ENCODE measurements at places on chromosomes 7 and 10.

GRCh38 chr10:116723428-116724281 is 18.7 kb downstream of the HSPA12A start:
- no peak for DNase-seq

DNA sequence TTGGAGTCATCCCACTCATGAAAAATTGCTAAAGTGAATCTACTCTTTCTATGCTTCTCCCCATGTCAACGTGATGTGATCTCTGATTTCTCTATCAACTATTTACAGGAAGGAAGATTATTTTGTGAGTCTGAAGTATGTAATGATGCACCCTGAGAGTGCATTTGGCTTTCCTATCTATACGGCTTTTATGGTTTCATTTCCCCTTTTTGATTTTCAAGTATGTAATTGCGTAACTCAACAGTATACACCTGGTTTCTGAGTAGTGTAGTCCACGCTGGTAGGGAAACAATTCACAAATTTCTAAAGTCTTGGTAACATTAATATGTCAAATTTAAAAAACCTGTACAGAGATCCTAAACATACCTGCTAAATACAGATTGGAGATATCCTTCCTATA is 194.7 kb upstream of the SEMA3A start:
- DNase-seq = no peak

GRCh38 chr7:158123753-158124152 is 463.9 kb downstream of the PTPRN2 start:
- no peak for DNase-seq

- DNase-seq = no peak
Measured at GRCh38 chr10:2716596-2716995, 350.8 kb upstream of the PFKP start.

DNA sequence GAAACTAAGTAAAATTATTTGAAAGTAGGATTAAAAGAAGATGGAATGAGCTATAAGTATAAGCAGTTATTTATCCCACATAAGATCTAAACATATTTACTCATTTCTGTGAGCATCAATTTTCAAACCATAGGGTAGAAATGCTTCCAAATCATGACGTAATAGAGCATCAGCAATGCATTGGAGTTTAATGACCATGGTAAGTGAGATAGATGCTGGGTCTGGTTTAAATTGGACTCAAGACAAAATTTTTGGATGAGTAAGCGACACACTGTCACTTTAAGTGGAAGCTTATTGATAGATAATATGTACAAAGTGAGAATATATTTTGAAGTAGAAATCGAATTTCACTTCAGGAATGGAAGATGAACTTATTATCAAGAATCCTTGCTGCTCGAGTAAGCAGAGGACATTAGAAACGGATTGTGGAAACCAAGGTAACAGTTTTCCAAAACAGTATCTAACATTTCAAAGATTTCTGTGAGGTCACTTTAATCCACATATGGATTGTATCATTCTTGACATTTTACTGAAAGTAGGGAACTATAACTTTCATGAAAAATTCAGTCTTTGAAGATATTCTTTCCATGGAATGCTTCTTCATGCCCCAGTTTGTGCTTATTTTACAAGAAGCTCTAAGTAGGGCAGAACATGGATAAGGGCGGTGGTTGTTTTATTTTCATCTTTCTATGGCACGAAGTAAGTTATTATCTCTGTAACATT is 85.8 kb downstream of the AGMO start:
- DNase-seq = no peak

- no peak for DNase-seq
Measured at GRCh38 chr7:73984481-73985205, 43.3 kb upstream of the ELN start.

DNA sequence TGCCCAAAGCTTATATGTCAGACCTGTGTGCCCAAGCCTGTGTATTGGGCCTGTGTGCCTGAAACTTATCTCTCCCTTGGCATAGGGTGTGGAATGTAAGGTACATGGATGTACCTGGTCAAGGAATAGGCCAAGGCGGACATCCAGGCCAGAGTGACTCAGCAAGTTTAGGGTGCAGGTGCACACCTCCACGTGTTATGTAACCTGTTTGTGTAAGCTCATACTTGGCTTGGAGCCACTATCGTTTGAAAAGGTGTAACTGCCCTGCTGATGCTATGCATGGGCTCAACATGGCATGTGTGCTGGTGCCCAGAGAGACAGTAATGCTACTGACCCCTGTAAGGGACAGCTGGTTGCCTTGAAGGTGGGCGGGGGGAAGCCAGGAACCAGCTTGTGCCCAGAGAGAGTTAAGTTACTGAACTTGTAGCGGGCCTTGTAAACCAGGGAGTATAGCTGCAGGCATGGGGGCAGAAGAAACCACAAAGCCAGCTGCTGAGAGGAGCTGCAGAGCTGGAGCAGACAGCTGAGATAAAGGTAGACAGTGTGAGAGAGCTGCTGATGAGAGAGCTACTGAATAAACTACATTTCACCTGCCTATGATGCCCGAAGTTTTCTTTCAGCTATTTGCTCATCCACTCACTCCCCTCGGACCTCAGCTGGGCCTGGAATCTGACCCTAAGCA is 656.4 kb upstream of the ZWINT start:
- DNase-seq = no peak

DNA sequence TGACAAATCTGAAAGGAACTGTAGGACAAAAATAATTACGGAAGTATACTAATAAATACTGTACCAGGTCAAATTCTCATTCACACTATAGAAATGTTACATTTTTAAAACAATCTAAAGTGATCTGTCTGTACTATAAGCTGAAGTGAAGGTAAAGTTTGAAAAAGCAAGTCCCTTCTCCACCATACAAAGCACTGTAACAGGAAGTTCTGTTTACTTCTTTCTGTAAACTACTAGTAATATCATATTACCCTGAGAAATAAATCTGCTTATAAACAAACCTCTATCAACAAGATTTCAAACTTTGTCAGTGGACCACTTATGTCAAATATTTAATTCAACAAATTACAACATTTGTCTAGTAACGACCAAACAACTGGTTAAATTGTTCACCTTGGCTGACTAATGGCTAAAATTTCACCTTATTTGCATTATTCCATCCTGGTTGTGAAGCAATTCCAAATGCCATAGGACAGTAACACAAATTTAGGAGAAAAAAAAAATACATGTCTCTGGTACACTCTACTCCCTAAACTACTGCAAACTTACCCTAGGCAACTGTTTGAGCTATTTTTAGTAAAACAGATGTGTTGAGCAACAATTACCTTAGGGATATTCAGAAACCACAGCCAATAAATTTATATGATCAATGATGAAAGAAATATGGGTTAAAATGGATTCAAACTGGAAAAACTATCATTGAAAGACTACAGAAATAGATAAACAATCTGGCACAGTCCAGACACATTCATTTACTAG is 126.0 kb downstream of the NRBF2 start:
- no peak for DNase-seq

DNA sequence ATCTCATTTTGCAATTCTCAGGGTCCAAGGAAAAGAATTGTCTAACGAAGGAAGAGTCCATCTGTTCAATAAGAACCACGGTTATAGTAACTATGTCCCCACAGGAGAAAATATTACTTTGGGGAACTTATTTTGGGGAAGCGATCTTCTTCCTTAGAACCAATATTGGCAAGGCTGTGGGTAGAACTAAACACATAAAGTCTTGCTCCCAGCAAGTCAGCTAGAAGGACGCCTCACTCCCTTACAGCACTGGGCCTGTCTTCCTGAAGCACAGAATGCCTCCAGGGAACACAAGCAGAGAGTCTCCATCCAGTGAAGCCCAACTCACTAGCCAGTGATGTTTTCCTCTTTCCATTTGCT is 30.2 kb downstream of the C10orf71 start:
- DNase-seq = no peak

- DNase-seq = peak; percentile 48
Measured at GRCh38 chr7:65746398-65746669, 126.5 kb upstream of the VKORC1L1 start.

GRCh38 chr10:88800152-88801125 is 2.1 kb upstream of the LIPM start:
- peak; percentile 12 for DNase-seq

DNA sequence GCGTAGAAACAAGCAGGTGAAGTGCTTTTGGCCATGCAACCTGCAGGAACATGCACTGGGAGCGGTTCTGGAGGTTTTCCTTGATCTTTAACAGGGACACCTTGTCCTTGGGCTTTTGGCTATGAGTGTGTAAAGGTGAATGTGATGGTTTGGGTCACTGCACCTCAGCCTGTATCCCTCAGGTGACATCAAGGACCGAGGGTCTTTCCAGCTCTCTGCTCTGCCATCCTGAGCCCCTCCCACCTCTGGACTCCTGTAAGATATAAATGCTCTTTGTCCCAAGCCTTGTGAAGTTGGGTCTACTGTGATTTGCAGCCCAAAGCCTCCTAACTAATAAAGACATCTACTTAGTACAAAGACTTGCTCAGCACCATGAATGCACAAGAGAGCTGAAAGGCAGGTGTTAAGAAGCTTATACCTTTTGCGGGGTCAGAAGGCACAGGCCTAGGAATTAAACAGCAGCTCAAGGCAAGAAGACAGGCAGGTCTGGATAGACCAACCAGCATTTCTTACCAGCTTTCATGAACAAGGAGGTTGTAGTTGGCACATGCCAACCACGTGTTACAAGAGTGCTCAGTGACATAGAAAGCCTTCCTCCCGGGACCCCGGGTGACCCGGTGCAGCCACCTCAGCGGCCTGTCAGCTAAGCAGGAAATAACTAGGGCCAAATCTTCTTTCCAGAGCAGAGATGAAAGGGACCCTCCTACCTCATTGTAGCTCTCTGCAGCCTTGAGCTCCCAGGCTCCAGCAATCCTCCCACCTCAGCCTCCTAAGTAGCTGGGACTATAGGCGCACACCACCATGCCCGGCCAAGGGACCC is 89.9 kb downstream of the CARD11 start:
- no peak for DNase-seq

DNA sequence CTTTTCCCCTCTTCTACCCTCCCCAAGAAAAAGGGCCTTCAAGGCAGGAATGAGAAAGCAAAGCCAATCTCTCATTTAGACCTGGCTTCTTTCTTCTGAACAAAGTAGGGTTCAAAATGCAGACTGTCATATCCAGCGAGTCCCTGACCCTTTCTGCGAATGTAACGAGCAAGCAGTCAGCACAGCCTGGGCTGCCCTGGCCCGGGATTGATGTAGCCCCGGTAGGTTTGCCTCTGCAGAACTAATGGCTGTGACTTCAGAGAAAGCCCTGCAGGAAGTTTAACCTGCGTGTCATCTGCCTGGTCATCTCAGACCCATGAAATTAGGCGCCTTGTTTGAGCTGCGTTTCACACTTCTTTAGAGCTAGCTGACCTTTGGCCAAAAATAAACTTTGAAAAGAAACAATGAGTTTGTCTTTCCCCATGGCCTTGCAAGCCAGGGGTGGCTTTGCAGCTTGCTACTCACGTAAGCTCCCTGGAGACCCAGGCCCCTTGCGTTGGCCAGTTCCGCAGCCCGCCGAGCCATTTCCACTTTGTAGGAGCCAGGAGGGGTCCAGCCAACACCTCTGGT is 36.4 kb downstream of the HABP2 start:
- no peak for DNase-seq

- no peak for DNase-seq
Measured at GRCh38 chr10:101273741-101274140, 44.5 kb upstream of the LBX1 start.

DNA sequence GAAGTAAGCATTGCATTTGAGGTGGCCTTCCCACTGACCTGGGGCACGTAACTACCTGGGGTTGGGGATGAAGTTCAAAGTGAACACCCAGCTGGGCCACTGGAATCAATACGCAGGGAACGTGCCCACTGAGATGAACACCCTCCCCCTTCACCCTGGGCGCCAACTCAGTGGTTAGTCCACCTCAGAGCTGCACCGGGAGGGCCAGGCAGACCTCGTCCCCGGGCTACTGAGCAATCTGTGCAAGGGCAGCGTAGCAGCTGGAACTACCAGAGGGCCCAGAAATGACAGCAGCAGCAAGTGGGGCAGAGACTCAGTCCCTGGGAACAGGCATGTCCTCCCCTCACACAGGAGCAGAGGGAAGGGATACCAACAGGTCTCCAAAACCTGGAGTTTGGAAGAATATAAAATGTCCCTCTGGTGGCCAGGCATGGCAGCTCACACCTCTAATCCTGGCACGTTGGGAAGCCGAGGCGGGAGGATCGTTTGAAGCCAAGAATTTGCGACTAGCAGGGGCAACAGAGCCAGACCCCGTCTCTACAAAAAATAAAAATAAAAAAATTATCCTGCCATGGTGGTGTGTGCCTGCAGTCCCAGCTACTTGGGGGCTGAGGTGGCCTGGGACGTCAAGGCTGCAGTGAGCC is 143.9 kb downstream of the SH3PXD2A start:
- no peak for DNase-seq

DNA sequence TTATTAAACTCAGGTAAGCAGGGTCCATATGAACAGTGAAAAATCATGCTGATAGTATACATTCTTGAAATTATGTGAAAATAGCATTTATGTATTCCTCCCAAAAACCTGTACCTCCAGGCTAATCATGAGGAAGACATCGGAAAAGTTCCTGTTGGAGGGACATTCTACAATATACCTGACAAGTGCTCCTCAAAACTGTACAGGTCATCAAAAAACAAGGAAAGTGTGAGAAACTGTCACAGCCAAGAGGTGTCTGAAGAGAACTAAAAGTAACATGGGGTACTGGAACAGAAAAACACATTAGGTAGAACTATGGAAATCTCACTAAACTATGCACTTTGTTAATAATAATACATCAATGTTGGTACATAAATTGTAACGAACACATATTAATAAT is 326.7 kb downstream of the CRPPA start:
- DNase-seq = no peak

GRCh38 chr7:117941138-117941810 is 68.0 kb upstream of the CTTNBP2 start:
- DNase-seq = no peak

- DNase-seq = no peak
Measured at GRCh38 chr10:97153270-97153850, 32.4 kb downstream of the SLIT1 start.

DNA sequence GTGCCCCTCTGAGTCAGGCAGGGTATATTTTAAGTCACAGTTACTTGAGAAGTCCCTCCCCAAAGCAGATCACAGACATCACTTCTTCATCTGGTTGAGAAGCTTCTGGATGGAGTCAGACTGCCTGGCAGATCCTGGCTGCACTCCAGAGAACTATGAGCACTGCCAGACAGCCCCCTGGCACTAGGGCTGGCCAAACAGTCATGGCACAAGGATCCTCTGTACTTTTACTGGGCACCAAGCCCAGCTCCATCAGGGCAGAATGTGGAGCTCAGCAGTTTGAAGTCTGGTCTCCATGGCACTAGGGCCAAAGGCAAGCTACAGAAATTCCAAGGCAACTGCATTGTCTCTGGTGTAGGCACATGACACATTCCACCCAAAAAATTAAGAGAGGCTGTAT is 162.1 kb downstream of the NRG3 start:
- no peak for DNase-seq

DNA sequence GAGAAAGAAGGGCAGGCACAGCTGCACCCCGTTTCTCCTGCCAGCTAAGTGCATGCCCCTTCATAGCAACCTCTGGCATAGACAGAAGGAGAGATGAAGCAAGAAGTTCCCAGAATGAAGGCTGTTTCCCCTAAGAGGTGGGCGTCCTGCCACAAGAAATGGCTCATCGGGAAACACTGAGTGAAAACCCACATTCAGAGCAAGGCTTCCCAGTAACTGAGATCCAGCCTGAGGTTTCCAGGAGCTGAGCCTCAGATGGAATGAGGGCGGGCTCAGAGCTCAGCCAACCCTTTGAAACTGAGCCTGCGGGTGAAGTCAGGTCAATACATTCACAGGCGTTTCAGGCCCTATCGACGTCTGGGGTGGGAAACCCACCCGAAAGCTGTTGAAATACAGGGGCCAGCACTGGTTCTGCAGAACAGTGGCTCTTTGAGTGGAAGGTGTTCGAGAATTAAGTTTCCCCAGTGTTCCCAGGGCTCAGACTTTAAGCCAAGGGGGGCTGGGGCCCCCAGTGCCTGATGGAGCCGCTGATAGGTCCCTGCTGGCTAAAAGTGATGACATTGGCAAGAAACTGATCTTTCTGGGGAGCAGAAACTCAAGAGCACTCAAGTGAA is 510.2 kb downstream of the RPS24 start:
- DNase-seq = no peak

Data from hepatic stellate cell (primary cell).